Right lung (tissue), 10 donors: ENCODE measurements at places on chromosomes 3 and 15. TPM values are rescaled to one million over a fixed set of nuclear protein-coding genes. Genes with fewer than 3 reads are reported as not detected.

GRCh38 chr15:81511138-81511537, 137.1 kb upstream of the TMC3 start:
- DNase-seq = no peak

DNA sequence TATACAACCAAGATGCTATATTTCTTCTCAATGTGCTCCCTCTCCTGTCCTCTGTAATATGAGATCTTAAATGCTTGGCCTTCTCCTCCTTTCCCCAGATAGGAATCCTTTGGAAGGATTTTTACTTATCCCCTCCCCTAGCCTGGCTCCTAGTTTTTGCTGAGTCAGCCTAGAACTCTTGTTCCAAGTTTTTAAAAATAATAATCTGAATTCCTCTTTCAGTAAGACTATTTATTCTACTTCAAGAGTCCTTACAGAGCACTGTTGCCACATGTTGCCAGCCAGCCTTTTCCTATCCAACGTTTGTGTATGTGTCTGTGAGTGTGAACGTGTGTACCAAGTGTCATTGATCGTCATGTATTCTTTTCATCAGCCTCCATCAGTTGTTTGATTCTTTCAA, 11.0 kb upstream of the KCNMB2 start:
- DNase-seq = no peak

DNA sequence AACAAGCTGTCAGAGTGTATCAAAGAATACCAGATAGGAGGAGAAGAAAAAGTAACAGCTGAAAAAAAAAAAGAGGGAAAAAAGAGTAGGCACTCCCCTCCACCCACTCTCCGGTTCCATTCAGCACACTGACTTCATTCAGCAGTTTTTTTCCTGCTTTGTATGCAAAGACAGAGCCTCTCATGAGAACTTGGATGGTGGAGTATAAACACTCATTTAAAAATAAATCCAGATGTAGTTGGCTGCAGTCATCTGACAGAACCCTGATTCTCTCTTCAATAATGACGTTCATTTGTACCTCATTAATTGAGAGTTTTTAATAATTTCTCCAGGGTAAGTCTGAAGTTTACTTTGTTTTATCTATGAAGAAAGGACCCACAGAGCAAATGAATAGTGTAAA, 81.0 kb downstream of the TMEM108 start:
- DNase-seq = peak; percentile 67

DNA sequence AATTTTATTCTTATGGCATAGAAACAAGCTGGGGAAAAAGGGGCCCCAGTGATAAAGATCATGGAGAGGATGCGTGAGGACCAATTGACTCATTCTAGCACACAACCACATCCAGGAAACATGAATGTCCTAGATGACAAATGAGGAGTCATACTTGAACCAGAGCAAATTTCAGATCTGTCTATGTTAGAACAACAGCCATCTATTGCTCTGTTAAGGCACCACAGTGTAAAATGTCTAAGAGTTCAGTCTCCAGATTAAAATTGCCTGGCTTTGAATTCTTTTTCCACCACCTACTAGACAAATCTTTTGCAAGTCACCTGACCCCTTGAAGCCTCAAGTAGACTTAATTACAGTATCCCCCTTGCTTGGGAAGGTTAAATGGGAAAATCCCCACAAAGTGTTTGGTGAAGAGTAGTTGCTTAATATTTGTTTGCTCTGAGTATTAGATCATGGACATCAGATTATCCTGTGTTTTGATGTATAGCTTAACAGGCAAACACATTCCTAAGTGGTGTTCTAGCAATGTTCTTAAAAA, 258.7 kb upstream of the TGFBR2 start:
- no peak for DNase-seq

DNA sequence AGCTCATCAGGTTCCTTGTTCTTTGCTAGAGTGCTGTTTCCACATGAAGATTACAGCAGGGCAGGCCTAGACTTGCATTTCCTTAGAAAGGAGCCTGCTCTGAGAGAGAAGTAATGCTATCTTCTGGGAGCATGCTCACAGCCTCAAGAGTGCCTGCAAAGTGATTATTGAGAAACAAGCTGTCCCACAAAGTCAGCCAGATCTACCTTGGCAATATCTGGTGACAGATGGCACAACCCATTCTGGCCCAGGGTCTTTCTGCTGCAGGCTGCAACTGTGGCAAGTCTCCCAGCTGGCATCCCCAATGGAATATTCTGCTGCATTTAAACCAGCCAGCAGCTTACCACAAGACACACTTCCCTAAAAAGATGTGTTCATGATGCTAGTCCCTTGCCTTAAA, 29.3 kb downstream of the MTMR10 start:
- DNase-seq = no peak

- DNase-seq = no peak
Observed at GRCh38 chr15:31385736-31386135, 59.1 kb downstream of the KLF13 start.

DNA sequence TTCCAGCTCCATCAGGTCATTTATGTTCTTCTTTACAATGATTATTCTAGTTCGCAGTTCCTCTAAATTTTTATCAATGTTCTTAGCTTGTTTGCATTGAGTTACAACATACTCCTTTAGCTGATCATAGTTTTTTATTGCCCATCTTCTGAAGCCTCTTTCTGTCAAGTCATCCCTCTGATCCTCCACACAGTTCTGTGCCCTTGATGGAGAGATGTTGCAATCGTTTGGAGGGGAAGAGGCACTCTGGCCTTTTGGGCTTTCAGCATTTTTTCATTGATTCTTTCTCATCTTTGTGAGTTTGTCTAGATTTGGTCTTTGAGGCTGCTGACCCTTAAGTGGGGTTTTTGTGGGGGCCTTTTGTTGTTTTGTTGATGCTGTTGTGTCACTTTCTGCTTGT, 234.6 kb upstream of the CBLB start:
- no peak for DNase-seq

DNA sequence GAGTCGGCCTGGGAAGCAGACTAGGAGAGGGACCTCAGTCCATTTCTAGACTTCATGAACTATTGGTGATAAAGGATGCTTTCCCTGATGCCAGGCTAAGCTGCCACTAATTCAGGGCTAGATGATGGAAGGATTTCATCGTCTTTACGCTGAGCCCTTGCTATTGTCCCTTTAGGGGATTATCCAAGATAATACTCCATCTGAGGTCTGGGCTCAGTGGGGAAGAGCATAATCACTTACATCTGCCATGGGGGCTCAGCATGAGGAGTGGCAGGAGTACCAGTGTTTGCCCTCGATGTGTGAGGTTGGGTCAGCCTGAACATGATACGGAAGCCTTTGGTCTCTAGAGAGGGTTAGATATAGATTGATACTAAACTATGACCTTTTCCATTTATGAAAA, 47.3 kb downstream of the PTPRG start:
- DNase-seq = no peak

DNA sequence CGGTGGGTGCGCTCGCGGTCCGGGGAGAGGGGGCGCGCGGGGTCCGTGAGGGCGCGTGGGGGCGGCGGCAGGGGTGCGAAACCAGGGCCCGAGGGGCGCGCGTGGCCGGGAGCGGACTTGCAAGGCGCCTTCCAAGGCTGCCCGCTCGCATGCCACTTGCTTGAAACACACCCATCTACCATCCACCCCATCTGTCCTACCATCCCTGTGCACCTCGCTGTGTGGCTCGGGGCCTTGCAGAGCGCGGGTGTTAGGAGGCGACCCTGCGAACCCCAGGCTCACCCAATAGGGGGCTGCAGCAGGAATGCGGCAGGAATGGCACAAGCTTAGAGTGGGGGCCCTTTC, 240 bp downstream of the CFAP100 start:
- DNase-seq = no peak

Gene NR2F2
- 150 TPM for polyA plus RNA-seq

Gene MST1
- 45.6 TPM for polyA plus RNA-seq

Gene MGA
- polyA plus RNA-seq = 23.9 TPM

Gene CSTA
- polyA plus RNA-seq = 1.0 TPM

Gene CFAP20DC
- 6.2 TPM for polyA plus RNA-seq

Gene MYLK
- 400 TPM for polyA plus RNA-seq

Gene ADGRG7
- polyA plus RNA-seq = not detected
